ENCODE measurements at places on chromosomes 13 and 19.

GRCh38 chr19:371501-372168 is 27.0 kb upstream of the MIER2 start:
- DNase-seq: no peak

DNA sequence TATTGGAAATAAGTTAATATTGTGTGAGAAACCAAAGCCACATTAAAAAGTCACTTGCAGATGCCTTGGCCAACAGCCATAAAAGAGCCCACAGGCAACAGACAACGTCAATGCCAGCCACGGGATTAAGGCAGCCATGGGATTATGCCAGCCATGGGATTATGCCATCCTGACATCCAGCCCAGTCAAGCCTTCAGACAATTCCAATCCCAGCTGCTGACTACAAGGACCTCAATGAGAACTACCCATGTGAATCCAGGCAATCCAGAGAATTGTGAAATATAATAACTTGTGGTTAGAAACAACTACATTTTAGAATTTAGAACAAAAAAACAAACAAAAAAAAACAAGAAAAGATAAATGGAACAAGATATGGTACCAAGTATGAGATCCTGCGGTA is 356.6 kb downstream of the EFNB2 start:
- no peak for DNase-seq

GRCh38 chr13:96020155-96020575 is 33.0 kb downstream of the UGGT2 start:
- DNase-seq: no peak

GRCh38 chr13:50140153-50140552 is 124.9 kb downstream of the KCNRG start:
- no peak for DNase-seq

- DNase-seq: no peak
Measured at GRCh38 chr19:5086230-5086629, 117.3 kb downstream of the KDM4B start.

DNA sequence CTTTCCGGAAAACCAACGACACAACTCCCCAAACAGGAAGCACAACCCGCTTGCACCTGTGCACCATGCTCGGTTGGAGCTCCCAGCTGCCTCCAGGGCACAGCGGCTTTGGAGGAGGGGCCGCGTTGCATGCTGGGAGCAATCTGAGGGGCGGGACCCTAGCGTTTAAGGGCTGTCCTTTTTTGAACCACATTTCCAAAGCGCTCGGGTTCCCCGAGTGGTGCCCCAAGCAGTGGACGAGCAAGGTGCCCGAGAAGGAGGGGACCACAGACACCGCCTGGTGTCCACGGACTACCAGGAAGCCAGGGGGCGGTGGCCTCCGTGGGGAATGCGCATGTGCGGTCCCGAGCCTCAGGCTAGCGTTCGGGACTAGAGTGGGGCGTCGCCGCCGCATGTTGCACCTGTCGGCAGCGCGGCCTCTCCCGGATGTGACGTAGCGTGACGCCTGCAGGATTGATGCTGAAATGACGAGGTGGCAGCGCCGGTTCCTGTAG is 11.9 kb upstream of the ZNF57 start:
- peak; percentile 3 for DNase-seq

GRCh38 chr19:3514930-3515329 is 8.8 kb downstream of the FZR1 start:
- DNase-seq: no peak

- DNase-seq: no peak
Measured at GRCh38 chr13:107035778-107036177, 467.8 kb upstream of the ARGLU1 start.

DNA sequence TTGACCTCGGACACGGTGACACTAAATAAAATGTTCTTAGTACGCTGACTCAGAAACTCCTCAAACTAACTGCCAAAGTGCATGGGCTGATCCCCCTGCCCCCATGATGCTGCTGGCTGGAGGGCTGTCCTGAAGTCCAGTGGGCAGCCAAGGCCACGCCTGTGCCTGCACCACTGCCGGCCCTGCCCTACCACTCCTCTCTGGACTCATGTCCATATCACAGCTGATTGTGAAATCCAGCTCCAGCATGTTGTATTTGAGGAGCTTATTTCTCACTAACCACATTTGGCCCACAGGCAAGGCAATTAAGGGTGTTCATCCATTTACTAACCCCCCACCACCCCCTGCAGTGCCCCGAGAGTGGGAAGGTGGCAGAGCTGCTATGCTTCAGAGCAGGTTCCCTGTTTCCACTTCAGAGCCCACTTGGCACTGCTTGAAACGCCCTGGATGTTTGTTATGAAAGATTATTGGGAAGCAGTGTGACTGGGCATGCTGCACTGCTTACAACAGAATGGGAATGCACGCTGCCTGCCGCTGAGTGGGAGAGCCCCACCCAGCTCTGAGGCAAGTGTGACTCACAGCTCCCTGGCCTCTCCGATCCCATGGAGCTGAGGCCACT is 114.0 kb downstream of the UQCRFS1 start:
- no peak for DNase-seq

DNA sequence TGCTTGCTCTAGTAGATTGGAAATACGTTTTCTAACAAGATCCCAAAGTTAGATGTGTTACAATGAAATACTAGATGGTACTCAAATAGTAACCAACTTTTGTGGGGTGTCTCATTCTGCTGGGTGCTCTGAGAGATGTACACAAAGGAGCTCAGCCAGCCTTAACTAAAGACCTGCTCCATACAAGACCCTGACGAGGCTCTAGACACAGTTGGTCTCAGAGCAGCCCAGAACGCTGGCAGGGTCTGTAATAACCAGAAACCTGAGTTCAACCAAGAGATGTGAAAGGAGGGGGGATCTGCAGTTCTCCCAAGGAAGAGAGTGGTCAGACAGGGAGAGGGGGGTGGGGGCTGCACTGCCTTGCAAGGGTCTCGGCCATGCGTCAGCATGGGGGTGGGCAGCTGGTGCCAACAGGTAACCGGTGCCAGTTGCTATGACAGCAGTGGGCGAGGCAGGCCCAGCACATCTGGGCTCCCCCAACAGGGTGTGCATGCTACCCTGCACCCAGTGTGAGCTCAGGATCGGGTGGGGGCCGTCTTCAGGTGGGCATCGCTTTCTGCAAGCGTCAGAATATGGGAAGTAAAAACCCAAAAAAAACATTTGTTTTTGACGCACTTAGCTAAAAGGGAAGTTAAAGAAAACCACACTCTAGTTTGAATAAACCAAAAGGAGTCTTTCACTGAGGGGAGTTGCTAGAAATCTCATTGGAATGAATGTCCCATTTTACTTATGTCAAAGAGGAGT is 68.0 kb upstream of the GPR183 start:
- no peak for DNase-seq

- no peak for DNase-seq
Measured at GRCh38 chr13:19185865-19186645, 4.4 kb upstream of the TUBA3C start.

DNA sequence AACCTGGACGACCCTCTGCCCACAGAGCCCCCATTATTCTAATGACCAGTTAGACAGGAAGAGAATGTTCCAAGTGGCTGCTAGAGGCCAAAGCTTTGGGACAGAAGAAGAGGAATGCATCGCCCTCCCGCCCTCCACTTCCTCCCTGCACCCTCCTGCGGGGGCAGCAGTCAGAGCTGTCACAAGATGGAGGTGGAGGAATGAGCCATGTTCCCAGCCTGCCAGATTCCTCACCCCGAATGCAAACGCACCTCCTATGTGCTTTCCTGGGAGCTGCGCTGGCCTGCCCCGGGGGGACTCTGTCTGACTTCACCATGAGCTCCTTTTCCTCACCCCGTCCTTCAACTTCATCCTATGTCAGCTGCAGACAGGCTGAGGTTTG is 1.7 kb downstream of the YJEFN3 start:
- DNase-seq: no peak

GRCh38 chr19:38684078-38684861 is 36.8 kb downstream of the ACTN4 start:
- no peak for DNase-seq

DNA sequence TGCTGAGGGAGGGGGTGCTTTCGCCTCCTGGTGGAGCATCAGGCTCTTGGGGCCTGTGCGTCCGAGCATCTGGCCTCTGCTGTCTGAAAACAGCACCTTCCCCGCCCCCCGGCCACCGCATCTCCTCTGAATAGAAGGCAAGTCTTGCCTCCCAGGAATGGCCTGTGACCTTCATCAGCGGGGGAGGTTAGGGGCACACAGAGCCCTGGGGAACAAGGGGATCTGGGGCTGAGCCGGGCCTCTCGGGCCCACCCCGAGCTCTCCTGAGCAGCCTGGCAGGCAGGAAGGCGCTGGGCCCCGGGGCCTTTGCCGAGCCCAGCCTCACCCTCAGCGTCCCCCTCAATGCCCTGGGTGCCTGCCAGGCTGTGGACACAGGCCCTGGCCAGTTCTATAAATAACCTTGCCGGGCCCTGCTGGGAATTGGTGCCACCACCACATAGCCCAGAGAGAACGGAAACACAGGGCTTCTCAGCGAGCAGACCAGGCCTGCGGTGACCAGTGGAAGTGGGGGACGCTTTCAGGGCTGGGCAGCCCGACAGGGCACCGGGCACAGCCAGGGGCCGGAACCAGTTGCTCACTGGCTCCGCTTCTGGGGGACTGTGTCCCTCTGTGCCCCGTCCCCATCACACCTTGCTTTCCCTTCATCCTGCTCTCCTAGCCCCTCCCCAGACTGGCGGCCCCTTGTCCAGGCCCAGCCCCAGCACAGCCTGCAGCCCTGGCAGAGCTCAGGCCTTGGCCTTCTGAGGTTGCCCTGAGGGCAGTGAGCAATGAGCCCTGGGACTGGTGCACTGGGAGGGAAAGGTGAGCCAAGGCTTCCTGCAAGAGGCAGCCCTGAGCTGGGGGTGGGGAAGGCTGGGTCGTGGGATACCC is 9.5 kb downstream of the STK11 start:
- DNase-seq: no peak

DNA sequence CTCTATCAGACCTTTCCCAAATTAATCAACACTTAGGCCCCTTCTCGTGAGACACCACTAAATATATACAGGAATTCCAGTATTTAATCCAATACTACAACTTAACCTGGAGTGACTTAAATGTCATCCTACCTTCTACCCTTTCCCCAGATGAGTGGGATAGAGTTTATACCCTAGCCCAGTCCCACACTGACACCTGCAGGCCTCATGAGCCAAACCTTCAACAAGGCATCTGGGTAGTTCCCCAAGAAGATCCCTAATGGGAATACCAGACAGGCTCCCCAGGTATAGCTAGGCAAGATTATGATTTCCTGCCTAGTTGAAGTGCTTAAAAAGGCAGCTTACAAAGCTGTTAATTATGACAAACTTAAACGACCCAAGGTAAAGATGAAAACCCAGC is 15.9 kb downstream of the ZNF83 start:
- no peak for DNase-seq

GRCh38 chr13:84360822-84361221 is 478.5 kb upstream of the SLITRK1 start:
- no peak for DNase-seq

DNA sequence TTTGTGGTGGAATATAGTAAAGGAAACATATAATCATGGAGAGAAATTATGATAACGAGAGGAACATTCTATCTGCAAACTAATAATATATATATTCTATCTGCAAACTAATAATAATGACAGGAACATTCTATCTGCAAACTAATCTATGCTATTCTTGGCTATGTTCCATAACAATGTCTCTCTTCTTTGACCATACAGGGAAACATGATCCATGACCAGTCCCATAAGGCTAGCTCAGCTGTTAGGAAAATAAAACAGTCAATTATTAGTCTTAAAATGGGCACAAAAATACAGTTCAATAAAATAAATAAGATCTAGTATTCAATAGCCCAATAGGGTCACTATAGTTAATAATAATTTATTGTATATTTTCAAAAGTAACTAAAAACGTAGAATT is 707.8 kb upstream of the PCDH20 start:
- no peak for DNase-seq

GRCh38 chr13:60655256-60655655 is 258.2 kb downstream of the TDRD3 start:
- DNase-seq: no peak

DNA sequence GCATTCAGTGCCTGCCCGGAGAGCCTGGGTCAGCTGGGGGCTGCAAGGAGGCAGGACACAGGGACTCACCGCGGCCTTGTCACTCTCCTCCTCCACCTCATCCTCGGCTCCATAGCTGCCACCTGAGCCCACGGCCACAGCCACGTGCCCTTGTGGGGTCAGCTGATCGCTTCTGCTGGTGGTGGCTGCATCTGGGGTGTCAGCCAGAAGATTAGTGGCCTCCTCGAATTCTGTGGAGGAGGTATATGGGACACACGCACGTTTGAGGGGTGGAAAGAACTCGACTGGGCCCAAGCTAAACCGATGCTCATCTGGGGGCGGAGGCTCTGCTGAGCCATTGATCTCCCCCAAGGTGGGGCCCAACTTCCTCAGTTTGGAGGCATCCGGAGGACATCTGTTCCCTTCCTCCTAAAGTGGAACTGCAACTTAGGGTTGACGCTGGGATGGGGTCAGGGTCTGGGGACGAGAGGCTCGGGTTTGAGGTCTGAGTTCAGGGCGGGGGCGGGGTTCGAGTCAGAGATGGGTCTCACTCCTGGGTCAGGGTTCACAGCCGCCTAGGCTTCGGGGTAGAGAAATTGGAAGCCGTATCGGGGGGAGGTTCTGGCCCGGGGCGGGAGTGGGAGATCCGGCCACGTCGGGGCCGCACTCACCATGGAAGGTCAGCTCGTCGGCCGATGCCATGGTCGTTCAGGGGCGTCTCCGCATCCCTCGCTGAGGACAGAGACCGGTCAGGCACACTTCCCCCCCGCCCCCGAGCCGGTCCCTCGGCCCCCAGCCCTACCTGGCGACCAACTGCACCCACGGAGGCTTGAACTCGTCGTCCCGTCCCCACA is 493 bp downstream of the YIPF2 start:
- DNase-seq: no peak

DNA sequence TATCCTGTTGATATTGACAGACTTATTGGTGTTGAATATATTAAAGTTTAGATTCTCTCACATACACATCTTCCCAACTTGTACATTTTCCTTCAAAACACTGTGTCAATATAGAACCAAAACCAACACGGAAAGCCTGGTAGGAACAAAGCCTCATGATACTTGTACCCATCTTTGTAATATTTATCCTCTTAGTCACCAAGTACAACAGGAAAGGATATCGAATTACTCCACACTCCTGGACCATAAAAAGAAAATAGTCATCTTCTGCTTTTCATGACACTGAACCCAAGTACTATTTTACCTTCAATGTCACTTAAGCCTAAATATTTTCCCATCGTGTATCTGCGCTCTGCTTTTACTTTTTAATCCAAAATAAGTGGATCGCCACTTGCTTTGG is 702.9 kb upstream of the PCDH9 start:
- DNase-seq: no peak

GRCh38 chr19:2038284-2039088 is 12.6 kb downstream of the MKNK2 start:
- DNase-seq: no peak

GRCh38 chr13:42239161-42239560 is 32.8 kb upstream of the AKAP11 start:
- DNase-seq: no peak

DNA sequence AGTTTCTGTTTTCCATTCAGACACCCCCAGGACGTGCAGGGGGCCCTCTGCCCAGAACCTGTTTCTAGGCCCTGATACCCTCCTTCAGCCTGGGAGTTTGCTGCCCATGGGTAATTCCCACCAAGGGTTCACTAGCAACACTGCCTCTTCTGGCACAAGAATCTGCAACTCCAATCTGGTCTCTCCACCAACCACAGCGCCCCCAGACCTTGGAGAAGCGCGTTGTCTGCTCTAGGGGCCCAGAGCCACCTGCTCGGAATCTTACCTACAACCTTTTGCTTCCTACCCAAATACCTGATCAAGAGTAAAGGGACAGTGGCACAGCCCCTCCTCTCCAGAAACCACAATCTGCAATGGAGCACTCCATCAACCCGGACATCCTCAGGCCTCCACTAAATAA is 763 bp downstream of the ZNF180 start:
- no peak for DNase-seq

Measured in stimulated activated CD4-positive, alpha-beta T cell treated with anti-CD3 and anti-CD28 coated beads, Interleukin-1b, Interleukin-23, amount 100 ng/mL, for 1 hour (primary cell).